ENCODE measurements at places on chromosomes 7 and 10. TPM values are rescaled to one million over a fixed set of nuclear protein-coding genes. Genes with fewer than 3 reads are reported as not detected.

AKR1C4 gene
- 0.24 TPM for total RNA-seq

SMKR1 gene
- 10.1 TPM for total RNA-seq

CCNJ gene
- total RNA-seq: 6.9 TPM

BRI3 gene
- total RNA-seq: 164 TPM

LRRD1 gene
- not detected for total RNA-seq

ZPBP gene
- total RNA-seq: not detected

GPER1 gene
- total RNA-seq: 1.1 TPM

COL13A1 gene
- 0.36 TPM for total RNA-seq

OR9A2 gene
- not detected for total RNA-seq

PIK3AP1 gene
- 1.0 TPM for total RNA-seq

TUBB8 gene
- not detected for total RNA-seq

KCNH2 gene
- total RNA-seq: 1.5 TPM

TAC1 gene
- total RNA-seq: not detected

TMEM213 gene
- total RNA-seq: not detected

RAPGEF5 gene
- 0.09 TPM for total RNA-seq

PDZD7 gene
- total RNA-seq: 0.67 TPM

GRID2IP gene
- not detected for total RNA-seq

ARHGAP22 gene
- 4.7 TPM for total RNA-seq
